ENCODE measurements at places on chromosomes 1 and 21. TPM values are rescaled to one million over a fixed set of nuclear protein-coding genes. Genes with fewer than 3 reads are reported as not detected.

The OR2T33 gene
- not detected for total RNA-seq

The LCE2B gene
- not detected for total RNA-seq

DNA sequence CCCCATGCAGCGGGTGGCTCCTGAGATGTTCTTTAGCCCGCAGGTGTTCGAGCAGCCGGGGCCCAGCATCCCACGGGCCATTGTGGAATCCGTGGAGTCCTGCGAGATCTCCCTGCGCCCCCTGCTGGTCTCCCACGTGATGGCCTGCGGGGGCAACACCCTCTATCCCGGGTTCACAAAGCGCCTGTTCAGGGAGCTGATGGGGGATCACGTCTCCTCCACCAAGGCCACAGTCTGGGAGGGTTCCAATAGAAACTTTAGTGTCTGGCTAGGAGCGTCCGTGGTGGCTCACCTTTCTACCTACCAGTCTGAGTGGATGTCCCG lies 71.0 kb downstream of the ACTL8 start:
- DNase-seq = no peak

DNA sequence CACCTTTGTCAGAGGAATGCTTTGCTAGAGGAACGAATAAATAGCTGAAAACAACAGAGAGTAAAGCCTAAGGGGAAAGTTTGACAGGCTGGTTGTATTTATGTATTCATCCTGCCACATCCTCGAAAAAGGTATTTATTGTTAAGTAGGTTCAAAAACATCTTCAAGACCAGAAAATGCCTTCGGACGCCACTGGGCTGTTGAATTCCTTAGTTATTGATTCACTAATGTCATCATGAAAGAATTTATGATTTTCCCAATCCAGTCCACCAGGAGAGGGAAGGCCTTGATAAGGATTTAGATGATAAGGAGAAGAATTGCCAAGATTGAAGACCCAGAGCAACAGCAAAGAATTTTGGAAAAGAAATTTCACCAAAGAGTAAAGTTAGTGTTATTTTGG lies 35.2 kb upstream of the MAB21L3 start:
- DNase-seq = no peak

GRCh38 chr1:15344800-15345704 lies 64.6 kb upstream of the EFHD2 start:
- no peak for DNase-seq

- DNase-seq = no peak
Observed at GRCh38 chr1:187411118-187411517, 582.4 kb downstream of the PLA2G4A start.
